ENCODE measurements at places on chromosomes 1 and 21.
A peak's percentile ranks its signal among the peaks of the same experiment; 100 is the strongest.

DNA sequence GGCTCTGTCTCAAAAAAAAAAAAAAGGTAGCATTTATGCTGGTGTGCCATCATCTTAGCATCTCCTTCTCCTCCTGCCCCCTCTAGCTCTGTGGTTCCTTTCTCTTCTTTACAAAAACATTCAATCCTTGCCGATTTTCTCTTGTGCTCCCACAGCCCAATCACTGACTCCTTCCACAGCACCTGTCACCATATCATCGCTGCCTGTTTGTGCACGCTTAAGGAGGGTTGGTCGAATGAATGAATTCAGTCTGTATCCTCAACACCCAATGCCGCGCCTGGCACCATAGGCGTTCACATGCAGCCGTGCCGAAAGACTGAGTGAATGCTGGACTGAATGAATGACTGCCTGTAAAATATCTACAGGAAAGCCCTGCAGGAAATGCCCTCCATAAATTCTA, 7.9 kb downstream of the RNU5D-1 start:
- DNase-seq: no peak

DNA sequence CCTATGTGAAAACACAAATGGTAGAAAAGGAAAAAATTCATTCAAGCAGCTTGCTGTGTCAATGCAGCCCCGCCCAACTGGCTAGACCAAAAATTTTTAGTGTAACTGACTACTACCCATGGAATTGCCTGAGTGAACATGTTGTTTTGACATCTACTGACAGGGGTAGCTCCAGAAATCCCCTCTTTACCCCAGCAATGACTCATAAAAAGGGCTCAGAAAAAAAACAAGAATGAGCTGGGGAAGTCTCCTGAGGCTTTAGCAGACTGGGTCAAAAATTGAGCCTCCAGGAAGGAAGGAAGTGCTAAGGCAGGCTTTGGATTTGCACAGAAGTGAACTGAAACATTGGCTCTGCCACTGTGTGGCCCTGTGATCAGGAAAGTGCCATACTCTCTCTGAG, 24.4 kb upstream of the FGGY start:
- no peak for DNase-seq

DNA sequence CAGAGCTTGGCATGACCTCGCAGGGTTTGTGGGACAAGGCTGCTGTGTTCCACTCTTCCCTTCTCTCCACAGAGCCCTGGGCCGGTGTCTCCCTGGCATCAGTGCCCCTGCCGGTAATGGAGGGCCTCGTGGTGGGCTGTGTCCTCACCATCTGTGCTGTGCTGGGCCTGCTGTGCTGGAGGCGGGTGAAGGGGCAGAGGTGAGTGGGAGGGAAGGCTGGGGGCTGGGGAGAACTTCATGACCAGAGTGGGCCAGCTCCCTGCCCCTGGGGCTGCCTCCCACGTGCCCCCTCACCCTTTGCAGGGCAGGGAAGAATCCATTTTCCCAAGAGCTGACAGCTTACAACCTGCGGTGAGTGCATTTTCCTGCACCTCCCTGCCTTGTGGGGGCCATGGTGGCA, 12.0 kb upstream of the LGR6 start:
- no peak for DNase-seq

- DNase-seq: no peak
Observed at GRCh38 chr1:101116006-101116405, 90.4 kb upstream of the DPH5 start.

GRCh38 chr1:109901524-109902145, 9.0 kb upstream of the CSF1 start:
- no peak for DNase-seq

GRCh38 chr21:41673596-41674335, 93.1 kb downstream of the RIPK4 start:
- DNase-seq: no peak

GRCh38 chr1:62295921-62296491, 23.2 kb downstream of the KANK4 start:
- DNase-seq: no peak

GRCh38 chr1:197967066-197967465, 49.9 kb downstream of the LHX9 start:
- peak; percentile 60 for DNase-seq

DNA sequence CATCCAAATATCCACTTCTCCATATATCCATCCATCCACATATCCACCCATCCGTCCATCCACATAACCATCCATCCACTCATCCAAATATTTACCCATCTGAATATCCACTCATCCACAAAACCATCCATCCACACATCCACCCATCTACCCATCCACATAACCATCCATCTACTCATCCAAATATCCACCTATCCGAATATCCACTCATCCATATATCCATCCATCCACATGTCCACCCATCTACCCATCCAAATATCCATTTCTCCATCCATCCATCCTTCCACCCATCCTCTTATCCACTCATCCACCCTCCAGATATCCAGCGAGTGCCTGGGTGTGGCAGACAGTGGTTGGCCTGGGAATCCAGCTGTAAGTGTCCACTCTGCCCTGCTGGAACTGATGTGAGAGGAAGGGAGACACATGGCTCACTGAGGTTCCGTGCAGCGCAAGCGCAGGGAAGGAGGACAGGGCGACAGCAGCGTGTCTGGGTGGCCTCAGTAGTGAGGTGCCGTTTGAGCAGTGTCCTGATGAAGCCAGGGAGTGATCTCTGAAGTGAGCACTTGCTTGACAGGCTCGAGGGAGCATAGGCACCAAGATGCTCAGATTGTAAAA, 27.1 kb downstream of the SLC45A1 start:
- DNase-seq: no peak
